Memory B cell (primary cell): ENCODE measurements at places on chromosomes 3 and 15.

- DNase-seq = no peak
Observed at GRCh38 chr3:177905173-177906125, 630.8 kb upstream of the KCNMB2 start.

DNA sequence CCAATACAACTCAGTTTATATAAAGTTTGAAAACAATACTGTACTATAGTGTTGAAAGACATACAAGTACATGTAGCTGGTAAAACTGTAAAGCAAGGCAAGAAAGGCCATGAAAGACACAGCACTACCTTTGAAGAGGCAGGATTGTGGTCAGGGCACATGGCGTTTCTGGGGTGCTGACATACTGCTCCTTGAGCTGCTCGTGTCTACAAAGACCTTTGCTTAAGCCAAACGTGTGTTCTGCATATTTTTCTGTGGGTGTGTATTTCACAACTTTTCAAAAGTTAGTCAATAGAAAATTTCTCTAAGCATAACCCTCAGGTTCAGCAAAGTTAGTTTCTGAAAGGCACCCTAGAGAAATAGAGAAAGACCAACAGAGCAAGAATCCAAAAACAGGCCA lies 14.1 kb upstream of the TOPAZ1 start:
- DNase-seq = no peak

- no peak for DNase-seq
Observed at GRCh38 chr3:161070980-161071663, 34.0 kb downstream of the B3GALNT1 start.

- no peak for DNase-seq
Observed at GRCh38 chr3:134590766-134591165, 60.1 kb downstream of the KY start.

DNA sequence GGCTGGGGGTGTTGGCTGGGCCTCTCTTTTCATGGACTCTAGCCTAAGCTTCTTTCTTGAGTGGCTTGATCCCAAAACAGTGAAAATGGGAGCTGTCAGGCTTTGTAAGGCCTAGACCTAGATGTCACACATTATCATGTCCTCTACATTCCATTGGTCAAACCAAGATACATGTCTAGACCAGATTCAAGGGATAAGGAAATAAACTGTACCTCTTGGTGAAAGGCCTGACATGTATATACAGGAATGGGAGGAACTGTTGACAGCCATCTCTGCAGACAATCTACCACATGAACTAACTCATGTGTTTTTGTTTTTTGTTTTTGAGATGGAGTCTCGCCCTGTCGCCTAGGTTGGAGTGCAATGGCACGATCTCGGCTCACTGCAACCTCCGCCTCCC lies 11.1 kb upstream of the RPP25 start:
- no peak for DNase-seq

DNA sequence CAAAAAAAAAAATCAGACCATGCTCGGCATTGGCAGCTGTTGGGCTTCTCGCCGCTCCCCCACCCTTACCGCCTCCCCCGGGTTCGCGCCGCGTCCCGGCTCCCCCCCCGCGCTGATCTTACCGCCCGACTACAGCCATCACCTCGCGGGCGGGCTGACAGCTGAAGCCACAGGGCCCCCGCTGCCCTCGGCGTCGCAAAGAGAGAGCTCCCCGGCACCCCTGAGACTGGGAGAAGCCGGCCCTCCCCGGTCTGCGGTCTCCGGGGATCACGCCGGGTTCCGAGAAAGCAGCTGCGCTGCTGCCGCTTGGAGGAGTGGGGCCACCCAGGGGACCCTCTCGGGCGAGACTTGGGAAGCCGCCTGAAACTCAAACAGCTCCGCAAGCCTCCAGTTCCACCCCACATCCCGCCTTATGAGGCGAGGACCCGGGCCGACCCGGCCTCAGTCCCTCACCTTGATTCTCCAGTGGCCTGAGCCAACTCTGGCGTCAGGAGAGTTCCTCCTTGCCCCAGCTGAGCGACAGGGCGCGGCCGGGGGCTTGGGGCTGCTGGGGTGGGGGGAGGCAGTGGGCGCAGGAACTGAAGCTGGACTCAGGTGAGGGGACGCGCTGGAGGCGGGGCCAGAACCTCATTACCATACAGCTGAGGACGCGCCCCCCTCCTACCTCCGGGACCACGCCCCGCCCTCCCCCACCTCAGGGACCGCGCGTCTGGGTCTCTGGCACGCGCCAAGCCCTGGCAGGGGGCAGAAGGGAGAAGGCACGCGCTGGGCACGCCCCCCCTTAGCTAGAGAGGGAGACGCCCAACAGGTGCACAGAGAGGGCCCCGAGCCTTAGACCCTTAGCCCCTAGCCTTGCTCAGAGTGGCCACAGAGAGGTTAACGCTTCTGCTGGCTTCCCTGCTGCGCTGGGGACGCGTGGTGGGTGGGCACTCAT lies 1.0 kb upstream of the DLL4 start:
- no peak for DNase-seq

DNA sequence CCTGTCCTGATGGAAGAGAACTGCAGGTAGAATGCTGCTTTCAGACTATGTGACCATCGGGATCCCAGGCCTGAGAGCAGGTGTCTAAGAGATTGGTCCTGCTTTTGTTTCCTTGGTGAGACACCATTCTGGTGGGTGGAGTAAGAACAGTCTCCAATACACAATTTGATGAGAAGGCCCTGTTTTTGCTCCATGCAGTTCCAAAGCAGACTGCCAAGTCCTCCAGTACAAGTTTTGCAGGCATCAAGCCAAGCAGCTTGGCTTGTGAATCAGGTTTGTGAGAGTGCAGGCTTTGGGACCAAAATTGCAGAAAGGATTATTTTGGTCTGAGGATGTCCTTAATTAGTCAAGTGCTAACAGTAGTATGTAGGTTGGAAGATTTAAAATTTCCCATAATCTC lies 381.6 kb downstream of the FOXP1 start:
- no peak for DNase-seq

DNA sequence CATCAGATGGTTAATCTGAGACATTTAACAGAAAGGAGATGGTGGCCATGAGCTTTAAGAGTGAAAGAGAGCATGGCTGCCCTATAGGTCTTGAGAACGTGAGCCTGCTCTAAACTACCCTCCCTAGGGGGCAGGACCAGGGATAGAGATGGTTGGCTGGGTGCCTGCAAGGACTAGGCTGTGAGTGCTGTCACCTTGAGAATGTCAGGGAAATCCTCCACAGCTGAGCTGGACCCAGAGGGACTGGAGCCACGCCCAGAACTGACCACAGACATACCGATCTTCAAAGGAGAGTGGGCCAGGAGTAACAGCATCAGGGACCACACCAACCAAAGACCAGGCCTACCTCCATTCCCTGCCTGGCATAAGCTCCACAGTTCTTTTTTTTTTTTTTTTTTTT lies 53.6 kb upstream of the UBE2E1 start:
- DNase-seq = no peak

GRCh38 chr3:115989684-115990421 lies 366.5 kb downstream of the GAP43 start:
- DNase-seq = no peak
